Stimulated activated CD8-positive, alpha-beta memory T cell treated with anti-CD3 and anti-CD28 coated beads, Interleukin-2, amount 100 ng/mL, for 1 hour (primary cell): ENCODE measurements at places on chromosomes 1 and 21.

DNA sequence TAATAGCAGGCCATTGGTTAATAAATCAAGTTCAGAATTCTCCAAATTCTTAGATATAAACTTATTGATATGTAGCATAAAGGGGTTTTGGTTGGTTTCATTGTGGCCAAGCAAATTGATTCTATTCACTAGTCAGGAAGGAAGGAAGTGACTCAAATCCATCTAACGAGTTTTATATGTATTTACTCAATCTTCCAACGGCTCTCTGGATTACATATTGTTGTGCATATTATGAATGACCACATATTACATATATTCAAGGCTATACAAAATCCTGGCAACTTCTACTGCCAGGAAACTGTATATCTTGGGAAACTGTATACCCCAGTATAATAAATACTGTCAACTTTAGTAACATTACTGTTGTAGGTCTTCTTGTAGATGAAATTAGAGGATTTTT lies 20.1 kb upstream of the PDE4B start:
- DNase-seq, result no peak

GRCh38 chr1:169236143-169236542 lies 129.7 kb downstream of the ATP1B1 start:
- no peak for DNase-seq

DNA sequence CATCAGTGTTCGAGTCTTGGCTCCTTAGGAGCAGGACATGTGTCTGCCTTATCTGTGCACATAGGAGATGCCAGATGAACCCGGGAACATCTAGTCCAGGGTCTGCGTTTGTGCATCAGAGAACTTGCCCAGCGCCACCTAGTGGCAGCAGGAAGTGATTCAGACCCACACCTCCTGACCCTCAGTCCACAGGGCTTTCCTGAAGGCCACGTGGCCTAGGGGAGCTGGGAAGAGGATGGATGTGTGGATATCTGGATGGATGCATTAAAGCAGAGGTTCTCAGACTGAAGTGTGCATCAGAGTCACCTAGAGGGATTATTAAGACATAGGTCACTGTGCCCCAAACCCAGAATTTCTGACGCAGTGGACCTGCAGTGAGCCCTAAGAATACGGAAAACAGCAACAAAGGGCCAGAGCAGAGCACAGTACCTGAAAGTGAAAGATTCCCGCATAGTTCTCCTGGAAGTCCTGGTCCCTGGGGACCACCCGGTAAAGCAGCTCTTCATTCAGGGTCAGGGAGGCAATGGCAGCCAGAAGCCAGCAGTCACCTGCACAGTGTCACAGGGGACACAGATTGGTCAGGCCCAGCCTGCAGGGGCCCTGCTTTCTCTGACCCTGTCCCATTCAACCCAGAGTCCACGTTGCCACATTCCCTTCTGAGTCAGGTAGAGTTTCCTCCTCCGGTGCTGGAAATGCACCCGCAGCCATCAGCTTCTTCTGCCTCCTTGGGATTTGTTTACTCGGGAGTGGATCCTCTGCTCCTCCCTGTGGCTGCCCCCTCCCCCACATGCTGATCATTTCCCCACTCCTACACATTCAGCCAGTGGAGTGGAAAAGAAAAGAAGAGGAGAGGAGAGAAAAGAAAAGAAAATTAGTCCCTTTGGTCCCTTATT lies 37.0 kb downstream of the CAPN8 start:
- DNase-seq, result no peak

DNA sequence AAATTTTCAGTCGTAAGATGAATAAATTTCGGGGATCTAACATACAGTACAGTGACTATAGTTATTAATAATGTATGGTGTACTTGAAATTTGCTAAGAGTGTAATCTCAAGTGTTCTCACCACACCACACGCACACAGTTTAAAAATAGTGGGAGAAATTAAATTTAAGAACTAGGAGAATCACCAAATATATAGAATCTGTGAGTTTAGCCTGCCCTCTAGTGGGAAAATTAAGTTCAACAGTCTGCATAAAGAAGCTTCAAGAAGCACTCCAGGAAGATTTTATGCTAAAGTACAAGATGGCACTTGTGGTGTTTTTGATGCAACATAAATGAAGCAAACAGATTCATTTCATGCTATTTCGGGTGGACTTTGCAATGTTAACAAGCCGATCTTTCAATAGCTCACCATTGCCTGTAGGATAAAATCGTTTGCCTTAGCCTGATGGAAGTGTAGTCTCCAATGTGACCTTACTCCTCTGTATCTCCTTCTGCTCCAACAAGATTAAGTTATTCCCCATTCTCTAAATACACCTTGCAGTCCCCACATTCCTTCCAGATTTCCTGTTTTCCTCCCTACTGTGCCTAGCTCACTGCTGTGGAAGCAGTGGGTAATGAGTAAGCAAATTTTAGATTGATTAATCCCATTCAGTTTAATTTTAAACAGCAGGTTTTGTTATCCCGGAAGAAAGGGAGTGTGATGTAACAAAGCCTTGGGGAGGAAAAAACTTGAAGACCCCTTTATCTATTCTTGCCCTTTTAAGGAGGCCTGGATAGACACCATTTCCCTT lies 8.7 kb upstream of the PIK3C2B start:
- DNase-seq, result no peak

GRCh38 chr1:116478621-116479020 lies 92.2 kb downstream of the CD58 start:
- DNase-seq, result no peak

DNA sequence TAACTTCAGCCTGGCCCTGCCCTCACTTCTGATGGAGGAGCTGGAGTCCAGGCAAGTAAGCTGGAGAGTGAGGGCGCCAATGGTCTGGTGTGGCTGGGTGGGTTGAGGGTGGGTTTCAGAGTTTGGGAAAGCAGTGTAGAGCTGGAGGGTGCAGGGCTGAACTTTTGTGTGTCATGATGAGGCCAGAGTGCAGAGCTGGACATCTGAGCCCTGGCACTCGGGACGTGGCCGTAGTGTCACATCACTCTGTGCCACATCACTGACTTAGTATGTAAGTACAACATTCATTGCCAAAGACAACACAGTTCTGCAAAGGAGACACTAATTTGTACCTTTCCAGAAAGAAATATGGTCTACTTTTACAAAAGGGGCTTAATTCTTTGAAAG lies 15.8 kb downstream of the SPATA46 start:
- DNase-seq, result no peak

DNA sequence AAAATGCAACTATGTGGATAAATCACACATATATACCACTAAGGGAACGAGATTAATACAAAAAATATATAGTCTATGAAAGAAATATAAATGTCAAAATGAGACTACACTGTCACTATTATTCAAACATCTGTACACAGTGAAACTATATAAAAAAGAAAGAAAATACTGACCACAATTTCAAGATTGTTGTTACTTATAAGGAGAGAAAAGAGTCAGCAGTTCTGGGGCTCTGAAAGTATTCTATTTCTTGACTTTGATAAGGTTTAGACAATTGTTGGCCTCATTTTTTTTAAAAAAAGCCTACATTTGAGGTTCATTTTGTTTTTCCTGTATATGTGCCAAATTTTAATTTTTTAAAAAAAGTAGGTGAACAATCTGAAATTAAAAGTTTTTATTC lies 319.3 kb upstream of the CHRM3 start:
- no peak for DNase-seq

- DNase-seq, result no peak
Measured at GRCh38 chr1:31248276-31248675, 8.6 kb upstream of the NKAIN1 start.

DNA sequence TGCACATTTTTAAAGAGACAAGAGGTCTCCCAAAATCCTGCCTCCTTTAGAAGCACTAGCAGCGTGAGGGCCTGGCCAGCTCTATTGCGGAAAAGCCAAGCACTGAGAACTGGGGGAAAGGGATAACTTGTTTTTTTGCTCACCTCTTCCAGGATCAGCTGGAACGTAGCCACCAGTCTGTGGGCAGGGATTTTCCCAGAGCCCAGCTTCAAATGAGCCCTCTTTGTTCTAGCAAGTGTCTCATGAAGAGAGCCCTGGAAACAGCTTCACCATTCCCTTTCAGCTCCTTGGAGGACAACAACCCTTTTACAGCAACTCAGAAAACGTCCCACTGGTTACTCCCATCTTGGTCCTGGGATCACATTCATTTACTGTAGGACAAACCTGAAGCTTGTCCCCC lies 195.4 kb downstream of the LMX1A start:
- DNase-seq, result no peak

DNA sequence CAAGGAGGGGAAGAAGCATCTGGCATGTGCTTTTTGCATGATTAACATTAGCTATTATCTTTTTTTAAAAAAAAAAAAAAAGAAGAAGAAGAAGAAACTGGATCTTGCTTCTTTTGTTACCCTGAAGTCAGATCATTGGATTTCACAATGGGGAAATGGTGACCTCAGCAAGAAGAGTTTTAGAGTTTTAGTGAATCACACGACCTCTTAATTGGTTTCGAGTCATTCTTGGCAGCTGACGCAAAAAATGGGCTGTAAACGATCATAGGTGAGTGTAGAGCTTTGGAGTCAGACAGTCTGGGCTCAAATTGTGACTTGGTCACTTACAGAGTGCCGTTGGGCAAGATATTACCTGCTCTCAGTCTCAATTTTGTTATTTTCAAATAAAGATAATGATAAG lies 33.3 kb upstream of the PGBD5 start:
- DNase-seq, result no peak

GRCh38 chr1:73948055-73948454 lies 249.9 kb downstream of the LRRIQ3 start:
- no peak for DNase-seq

DNA sequence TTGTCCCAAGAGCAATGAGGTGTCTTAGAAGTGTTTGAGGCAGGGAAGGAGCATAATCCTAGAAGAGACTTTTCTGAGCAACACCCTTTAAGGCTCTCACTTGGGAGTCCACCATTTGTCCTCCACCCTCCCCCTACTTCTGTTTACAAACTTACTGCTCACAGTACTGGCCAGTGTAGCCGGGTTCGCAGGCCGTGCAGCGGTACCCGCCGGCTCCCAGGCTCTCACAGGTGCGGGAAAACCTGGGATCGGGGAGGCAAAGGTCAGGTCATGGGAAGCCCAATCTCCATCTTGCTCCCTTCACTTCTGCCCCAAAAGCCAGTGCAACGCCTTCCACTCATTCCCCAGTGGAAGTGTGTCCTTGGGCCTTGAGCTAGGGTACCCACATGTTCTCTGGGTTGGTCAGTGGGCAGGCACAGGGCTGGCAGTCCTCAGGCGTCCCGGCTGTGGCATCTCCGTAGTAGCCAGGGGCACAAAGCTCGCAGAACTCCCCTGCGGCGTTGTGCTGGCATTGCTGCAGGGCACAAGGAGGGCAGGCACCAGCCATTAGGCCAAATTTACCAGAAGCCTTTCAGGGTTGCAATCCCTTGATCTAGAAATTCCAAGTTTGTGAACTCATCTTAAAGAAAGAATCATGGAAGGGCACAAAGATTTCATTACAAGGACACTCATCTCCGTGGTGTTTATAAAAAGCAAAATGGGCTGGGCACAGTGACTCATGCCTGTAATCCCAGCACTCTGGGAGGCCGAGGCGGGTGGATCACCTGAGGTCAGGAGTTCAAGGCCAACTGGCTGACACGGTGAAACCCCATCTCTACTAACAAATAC lies 49.8 kb downstream of the LDLRAD2 start:
- no peak for DNase-seq

- DNase-seq, result no peak
Measured at GRCh38 chr1:88060112-88060673, 623.9 kb upstream of the PKN2 start.

- DNase-seq, result no peak
Measured at GRCh38 chr1:112713466-112714312, 1.4 kb downstream of the PPM1J start.

GRCh38 chr1:155392898-155393411 lies 72.3 kb downstream of the RUSC1 start:
- no peak for DNase-seq

DNA sequence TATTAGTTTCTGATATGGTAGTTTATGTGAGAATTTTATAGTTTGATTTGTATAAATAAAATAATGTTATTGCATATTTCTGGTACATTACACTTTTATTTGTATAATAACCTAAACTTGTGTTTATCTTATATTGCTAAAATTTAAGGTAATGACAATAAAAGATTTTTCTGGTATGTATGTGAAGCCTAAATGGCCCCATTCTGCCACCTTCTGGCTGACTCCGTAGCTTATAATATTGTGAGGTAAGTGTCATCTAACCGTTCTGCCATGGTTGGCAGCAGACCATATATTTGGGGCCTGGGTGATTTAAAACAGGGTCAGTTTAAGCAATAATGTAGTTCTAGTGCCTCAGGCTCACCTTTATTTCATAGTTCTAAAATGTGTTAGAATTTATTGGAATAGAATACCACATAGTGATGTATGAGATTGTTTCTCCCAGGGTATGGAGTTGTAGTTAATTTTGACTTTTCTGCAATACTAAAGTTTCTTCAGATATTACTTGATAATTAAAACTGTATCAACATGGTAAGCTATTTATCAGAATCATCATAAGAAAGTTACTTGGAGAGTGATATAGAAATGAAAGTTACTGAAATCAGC lies 21.2 kb upstream of the PRKACB start:
- peak; percentile 13 for DNase-seq

GRCh38 chr1:54003249-54003646 lies 14.7 kb downstream of the LDLRAD1 start:
- no peak for DNase-seq

- no peak for DNase-seq
Measured at GRCh38 chr21:20270365-20271055, 727.7 kb upstream of the NCAM2 start.

- no peak for DNase-seq
Measured at GRCh38 chr1:168266644-168267186, 14.0 kb upstream of the TBX19 start.

DNA sequence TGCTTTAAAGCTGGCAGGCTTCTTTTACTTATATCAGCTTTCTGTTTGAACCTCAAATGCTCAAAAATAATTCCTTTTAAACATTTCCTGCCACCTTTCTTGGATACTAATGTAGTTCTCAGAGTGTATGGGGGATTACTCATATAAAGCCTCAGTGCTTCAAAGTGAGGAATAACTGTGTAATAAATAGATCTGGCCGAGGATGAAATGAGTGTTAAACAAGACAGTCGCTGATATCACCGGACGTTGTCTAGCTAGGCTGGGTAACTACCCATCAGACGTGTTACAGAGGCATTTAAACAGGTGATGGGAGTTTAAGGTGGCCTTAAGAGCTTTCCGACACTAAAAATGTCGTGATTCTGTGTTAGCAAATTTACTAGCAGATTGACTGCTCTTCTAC lies 53.1 kb downstream of the VANGL2 start:
- no peak for DNase-seq

DNA sequence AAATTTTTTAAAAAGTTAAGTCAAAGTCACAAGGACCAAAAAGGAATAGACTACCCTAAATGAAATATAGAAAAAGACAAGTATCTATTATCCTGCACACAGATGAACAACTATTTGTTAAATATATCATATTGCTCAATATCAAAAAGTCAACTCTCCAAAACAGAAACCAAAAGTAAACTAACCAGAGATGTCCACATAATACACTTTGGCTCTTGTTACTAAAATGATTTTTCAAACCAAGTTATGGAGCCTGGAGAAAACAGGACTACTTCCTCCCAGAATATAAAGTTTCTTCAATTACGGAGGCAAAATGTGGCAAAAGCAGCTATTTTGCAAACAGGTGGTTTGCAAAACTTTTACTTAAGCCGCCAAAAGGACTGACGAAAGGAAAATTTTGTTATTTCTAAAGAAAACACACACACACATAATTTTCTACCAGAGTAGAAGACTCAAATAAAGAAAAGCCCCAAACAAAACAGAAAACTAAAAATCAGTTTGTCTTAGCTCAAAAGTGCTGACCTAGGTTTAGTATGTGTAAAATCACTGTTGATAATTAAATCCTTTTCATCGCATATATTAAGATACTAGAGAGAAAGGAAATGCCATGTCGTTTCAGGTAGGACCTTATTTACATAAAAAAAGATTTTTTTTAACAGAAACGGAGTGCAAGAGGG lies 1.1 kb downstream of the DPYD start:
- DNase-seq, result no peak
